Activated CD4-positive, CD25-positive, alpha-beta regulatory T cell (primary cell): ENCODE measurements at places on chromosomes 5 and 9.

- DNase-seq: no peak
Observed at GRCh38 chr5:14447958-14448911, 133.4 kb upstream of the OTULINL start.

DNA sequence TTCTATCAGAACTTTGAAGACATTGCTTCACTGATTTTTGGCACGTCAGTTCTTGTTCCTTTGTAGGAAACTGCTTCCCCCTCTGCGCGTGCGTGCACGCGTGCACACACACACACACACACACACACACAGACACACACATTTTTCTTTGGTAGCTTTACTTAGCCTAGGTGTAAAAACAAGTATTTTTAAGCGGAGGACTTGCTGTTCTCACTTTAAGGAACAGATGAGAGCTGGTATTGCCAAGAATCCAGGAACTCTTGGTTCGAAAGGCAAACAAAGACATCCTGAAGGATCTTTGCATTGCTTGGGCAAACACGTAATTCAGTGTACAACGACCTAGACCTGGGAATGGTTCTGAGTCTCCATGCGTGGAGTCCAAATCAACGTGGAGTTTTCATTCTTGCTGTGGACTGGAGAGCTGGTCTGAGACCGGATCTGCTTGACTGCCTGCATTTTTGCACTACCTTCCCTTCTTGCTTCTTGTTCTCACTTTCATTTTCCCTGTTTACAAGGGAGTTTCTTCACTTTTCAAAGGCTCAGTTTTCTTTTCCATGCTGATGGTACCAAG lies 8.2 kb downstream of the TMEM268 start:
- DNase-seq: no peak

GRCh38 chr9:73151653-73152542 lies at the start of gene ANXA1:
ANXA1 (plus strand) TSS chr9:73151865; CDS start chr9:73158536, 6,671 bp downstream.
- DNase-seq: no peak

DNA sequence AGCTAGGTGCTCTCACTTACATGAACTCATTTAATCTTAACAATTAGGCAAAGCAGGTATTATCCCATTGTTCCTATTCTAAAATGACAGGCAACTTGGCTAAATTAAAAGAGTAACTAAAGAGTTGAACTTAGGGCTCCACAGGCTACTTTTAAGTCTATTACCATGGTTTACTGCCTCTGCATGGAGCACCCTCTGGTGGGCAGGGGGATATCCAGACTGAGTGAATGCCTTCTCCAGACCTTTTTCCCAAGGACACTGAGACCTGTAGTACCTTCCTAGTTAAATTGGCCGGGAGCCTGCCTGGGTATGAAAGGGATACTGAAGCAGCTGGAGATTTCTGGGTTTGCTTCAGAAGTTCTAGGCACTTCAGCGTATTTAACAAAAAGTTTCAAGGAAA lies 238.1 kb downstream of the ELAVL2 start:
- no peak for DNase-seq

GRCh38 chr5:9716838-9717281 lies 86.7 kb upstream of the TAS2R1 start:
- no peak for DNase-seq

DNA sequence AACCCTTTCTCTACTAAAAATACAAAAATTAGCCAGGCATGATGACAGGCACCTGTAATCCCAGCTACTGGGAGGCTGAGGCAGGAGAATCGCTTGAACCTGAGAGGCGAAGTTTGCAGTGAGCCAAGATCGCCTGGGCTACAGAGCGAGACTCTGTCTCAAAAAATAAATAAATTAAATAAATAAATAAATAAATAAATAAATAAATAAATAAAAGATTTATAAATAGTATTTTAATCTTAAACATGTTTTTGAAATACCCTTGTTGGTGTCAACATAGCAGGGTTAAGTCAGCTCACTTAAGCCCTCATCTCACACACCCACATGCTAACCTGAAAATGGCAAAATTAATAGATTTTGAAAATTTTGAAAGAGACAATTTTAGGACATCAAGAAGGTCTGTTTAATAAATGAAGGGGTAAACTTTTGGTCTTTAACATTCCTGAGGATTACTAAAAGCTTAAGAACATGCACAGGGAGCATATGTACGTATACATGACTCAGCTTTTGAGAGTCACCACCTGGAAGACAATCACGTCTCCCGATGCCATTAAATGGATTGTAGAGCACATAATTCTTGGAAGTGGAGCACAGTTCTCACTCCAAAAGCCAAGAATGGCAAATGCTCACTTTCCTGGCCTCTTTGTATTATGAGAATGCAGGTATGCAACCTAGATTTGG lies 202.5 kb downstream of the GDNF start:
- DNase-seq: no peak

- DNase-seq: no peak
Observed at GRCh38 chr9:88947581-88948573, 43.4 kb upstream of the S1PR3 start.

DNA sequence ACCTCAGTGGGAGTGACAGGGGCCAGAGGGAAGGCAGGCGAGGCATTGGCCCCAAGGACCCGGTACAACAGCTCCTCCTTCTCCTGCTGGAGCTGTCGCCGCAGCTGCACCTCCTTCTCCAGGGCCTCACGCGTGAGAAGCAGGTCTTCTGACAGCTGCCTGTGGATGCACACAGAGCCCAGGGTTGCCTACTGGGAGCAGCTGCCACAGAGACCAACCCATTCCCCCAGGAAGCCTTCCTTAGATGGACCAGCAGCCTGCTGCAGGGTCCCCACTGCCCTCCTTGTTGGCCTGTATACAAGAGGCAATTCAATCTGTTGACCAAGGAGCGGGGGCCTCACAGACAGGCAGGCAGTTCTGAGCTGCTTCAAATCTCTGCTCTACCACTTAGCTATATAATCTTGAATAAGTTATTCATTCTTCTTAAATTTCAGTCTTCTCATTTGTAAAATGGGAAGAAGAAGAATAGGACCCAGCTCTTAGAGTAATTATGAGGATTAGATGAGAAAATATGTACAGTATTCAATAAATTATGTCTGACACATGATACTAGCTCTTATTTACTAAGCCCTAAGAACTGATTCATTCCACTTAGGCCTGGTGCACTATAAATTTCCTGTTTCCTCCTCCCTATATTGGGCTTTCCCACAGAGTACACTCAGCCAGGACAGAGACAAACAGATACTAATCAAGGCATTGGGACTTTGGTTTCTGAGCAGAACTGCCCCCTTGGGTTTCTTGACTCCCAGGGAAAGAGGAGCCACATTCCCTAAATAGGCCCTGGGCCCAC lies 26.1 kb upstream of the ANXA6 start:
- no peak for DNase-seq

- no peak for DNase-seq
Observed at GRCh38 chr9:6641561-6641960, 4.0 kb downstream of the GLDC start.

- DNase-seq: no peak
Observed at GRCh38 chr5:78354066-78354670, 6.2 kb upstream of the SCAMP1 start.

- DNase-seq: no peak
Observed at GRCh38 chr5:40801771-40802562, 3.8 kb upstream of the PRKAA1 start.

- no peak for DNase-seq
Observed at GRCh38 chr9:129776938-129777768, 24.3 kb upstream of the PTGES start.

GRCh38 chr5:143262393-143263174 lies 140.9 kb downstream of the NR3C1 start:
- no peak for DNase-seq

- DNase-seq: no peak
Observed at GRCh38 chr9:35108461-35108860, 5.5 kb upstream of the STOML2 start.

- no peak for DNase-seq
Observed at GRCh38 chr9:130451509-130452388, 7.0 kb downstream of the ASS1 start.

DNA sequence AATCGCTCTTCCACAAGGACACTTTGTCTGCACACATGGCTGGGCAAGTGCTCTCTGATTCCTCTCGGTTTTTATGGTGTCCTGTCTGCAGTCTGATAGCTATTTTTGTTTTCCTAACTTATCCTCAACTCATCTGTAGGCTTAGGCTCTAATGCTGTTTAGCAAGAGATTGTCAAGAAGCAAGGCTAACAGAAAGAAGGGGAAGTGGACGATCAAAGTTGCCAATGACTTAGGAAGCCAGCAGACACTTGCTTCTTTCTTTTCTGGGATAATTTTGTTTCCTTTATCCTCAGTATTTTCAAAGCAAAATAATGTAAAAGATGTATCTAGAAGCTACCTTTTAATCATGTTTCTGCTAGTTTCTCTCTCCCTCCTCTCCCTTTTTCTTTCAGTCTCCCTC lies 130.7 kb downstream of the PRKACG start:
- no peak for DNase-seq

DNA sequence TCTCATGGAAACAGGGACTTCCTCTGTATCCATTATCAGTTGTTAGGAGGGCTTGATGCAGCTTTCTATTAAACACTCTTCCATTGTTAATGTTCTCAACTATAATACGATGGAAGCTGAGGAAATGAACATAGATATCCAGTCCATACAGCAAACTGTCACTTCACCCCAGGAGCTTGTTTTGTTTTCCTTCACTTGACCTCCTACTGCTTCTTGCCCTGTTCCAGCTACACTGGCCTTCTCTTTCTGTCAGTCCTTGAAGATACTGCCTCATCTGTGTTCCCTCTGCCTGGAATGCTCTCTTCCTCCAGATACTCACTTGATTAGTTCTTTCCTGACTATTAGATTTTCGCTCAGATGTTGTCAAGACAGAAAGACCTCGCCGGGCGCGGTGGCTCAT lies 17.1 kb downstream of the CTNNA1 start:
- DNase-seq: no peak

- no peak for DNase-seq
Observed at GRCh38 chr5:15806613-15807012, 306.6 kb downstream of the FBXL7 start.

DNA sequence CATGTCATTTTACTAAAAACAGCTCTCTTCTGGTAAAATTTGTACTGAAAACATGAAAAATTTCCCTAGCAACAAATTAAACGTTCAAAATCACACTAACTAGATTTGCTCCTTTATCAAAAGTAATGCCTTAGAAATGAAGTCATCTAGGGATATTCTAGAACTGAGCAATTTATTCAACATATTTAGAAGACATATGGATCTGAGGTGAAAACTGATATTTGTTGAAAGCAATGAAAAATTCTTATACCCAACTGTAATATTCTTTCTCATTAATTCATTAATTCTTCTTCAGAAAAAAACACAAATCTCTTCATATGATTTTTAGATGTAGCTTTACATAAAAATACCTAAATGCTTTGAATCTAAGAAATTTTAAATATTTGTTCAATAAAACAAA lies 604.9 kb downstream of the NR2F1-AS1 start:
- DNase-seq: no peak

DNA sequence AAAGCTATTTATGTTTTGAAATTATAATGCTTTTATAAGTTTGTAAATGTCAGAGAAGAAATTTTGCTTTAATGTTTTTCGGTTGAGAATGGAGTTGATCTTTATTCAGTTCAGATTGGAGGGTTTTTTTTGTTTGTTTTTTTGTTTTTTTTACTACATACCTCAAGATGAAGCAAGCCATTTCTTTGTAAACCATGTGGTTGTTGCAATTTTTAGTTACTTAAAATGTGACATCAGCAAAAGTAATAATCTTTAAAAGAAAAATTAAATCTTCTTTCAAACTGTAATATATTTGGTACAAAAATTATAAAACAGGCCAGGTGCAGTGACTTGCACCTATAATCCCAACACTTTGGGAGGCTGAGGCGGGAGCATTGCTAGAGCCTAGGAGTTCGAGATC lies 102.6 kb downstream of the CDC42SE2 start:
- no peak for DNase-seq

- no peak for DNase-seq
Observed at GRCh38 chr5:168142402-168142801, 149.0 kb upstream of the WWC1 start.

- no peak for DNase-seq
Observed at GRCh38 chr9:134191455-134192209, 27.3 kb upstream of the RNU6ATAC start.

DNA sequence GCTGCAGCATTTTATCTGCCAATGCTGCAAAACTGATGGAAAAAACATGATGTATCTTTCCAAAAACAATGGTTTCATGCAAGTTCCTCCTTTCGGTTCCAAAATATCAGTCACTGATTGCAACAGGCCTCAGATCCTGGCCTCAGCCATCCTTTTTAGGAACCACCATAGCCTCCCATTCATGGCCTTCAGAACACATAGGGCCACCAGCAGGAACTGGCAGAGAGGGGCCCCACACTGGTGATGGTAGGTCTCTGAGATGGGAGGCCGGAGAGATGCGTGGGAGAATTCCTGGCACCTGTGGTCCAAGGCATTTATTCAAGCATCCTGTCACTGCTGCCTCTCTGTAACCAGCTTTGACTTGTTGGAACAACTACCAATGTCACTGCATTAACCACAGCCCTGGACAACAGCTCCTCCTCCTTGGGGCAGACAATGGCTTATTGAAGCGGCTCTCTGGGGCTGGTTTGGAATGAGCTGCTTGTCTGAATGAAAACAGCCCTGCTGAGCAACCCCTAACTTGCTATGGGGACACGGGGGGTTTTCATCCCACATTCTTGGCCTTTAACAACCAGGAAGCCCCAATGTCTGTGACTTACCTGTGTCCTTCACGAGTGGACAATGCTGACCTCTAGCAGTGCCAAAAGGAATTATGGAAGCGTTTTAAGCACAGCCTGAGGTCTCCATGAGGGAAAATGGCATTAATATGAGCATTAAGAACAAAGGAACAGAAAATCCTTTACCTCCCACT lies 108.1 kb downstream of the LHFPL2 start:
- no peak for DNase-seq

DNA sequence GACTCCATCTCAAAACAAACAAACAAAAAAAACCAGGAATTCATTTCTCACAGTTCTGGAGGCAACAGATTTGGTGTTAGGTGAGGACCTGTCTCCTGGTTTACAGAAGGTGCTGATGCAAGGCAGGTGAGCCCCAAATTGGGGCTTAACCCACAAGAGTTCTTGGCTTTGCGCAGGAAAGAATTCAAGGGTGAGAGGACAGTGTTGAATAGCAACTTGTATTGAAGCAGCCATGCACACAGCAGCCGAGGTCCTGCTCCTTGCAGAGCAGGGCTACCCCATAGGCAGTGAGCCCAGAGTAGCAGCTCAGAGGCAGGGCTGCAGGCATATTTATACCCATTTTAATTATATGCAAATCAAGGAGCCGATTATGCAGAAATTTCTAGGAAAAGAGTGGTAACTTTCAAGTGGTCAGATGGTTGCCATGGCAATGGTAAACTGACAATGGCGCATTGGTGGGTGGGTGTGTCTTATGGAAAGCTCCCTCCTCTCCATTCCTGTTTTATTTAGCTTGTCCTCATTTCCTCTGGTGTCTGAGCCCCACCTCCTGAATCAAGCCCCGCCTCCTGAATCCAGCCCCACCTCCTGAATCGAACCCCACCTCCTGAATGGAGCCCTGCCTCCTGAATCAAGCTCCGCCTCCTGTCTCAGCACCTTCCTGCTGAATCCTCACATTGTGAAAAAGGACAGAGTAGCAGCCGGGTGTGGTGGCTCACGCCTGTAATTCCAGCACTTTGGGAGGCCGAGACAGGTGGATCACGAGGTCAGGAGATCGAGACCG lies 34.5 kb upstream of the COL5A1 start:
- DNase-seq: no peak
